ENCODE measurements at places on chromosomes 7 and 10. TPM values are rescaled to one million over a fixed set of nuclear protein-coding genes. Genes with fewer than 3 reads are reported as not detected.

Gene MACC1
- total RNA-seq, result 17.1 TPM

Gene CRPPA
- 0.71 TPM for total RNA-seq

Gene PAX2
- not detected for total RNA-seq

Gene NPSR1
- not detected for total RNA-seq

Gene CFAP70
- total RNA-seq, result 0.30 TPM

Gene SPDYE8
- not detected for total RNA-seq

Gene MGAM2
- total RNA-seq, result not detected

Gene FOXK1
- total RNA-seq, result 8.5 TPM

Gene ENO4
- total RNA-seq, result not detected

Gene LRMDA
- total RNA-seq, result 0.86 TPM

Gene TLL2
- 3.0 TPM for total RNA-seq

Gene PNLIPRP1
- total RNA-seq, result not detected

Gene PLEKHS1
- not detected for total RNA-seq

Gene ADK
- total RNA-seq, result 39.8 TPM

Gene TMEM270
- total RNA-seq, result not detected

Gene MAGI2
- total RNA-seq, result 27.3 TPM

Gene ITPRIP
- total RNA-seq, result 16.9 TPM

Gene HOXA7
- not detected for total RNA-seq

Gene PAPOLB
- 0.11 TPM for total RNA-seq

Gene UPK3B
- total RNA-seq, result 20.6 TPM

Gene EBLN1
- not detected for total RNA-seq

Gene DPYSL4
- 15.2 TPM for total RNA-seq

Gene GLI3
- 31.1 TPM for total RNA-seq

Gene FGFR2
- total RNA-seq, result 81.6 TPM

Gene BEND7
- 5.9 TPM for total RNA-seq

Gene YKT6
- total RNA-seq, result 103 TPM

Gene SLC26A5
- 0.40 TPM for total RNA-seq

Gene TMEM236
- 0.11 TPM for total RNA-seq

Gene CNNM1
- total RNA-seq, result 0.57 TPM
